ENCODE measurements at places on chromosomes 12 and 14. TPM values are rescaled to one million over a fixed set of nuclear protein-coding genes. Genes with fewer than 3 reads are reported as not detected.
A peak's percentile ranks its signal among the peaks of the same experiment; 100 is the strongest.

DPY19L2 gene
- 0.80 TPM for total RNA-seq

ALDH2 gene
- total RNA-seq: 135 TPM

GRCh38 chr12:53899230-53899629 lies 39.4 kb upstream of the HOXC13 start:
- ATAC-seq: no peak

CLEC14A gene
- total RNA-seq: 4.1 TPM

GZMH gene
- total RNA-seq: not detected

DNA sequence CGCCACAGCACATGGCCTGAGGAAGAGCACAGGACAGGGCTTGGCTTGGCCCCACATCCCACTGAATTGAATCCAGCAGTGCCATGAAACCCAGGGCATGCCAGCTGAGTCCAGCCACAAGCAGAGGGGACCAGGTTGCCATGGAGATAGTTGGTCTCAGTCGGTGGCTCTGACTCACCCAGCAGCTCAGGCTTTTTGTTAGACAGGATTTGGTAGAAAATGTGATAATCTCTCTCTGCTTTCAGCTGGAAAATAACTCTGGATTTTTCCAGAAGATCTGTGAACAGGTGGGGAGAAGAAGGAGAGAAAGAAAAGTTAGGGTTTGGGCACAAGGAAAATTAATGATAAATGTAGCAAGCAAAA lies 4.8 kb downstream of the MYH7 start:
- ATAC-seq: no peak

LYZ gene
- total RNA-seq: 13.0 TPM

GRCh38 chr12:96078231-96079135 lies 43.1 kb upstream of the LTA4H start:
- peak; percentile 4 for ATAC-seq
